ENCODE measurements at places on chromosomes 2 and 18.

GRCh38 chr18:60246606-60247005 is 126.0 kb downstream of the MC4R start:
- peak; percentile 75 for DNase-seq

- no peak for DNase-seq
Measured at GRCh38 chr2:60212181-60212945, 341.1 kb downstream of the BCL11A start.

DNA sequence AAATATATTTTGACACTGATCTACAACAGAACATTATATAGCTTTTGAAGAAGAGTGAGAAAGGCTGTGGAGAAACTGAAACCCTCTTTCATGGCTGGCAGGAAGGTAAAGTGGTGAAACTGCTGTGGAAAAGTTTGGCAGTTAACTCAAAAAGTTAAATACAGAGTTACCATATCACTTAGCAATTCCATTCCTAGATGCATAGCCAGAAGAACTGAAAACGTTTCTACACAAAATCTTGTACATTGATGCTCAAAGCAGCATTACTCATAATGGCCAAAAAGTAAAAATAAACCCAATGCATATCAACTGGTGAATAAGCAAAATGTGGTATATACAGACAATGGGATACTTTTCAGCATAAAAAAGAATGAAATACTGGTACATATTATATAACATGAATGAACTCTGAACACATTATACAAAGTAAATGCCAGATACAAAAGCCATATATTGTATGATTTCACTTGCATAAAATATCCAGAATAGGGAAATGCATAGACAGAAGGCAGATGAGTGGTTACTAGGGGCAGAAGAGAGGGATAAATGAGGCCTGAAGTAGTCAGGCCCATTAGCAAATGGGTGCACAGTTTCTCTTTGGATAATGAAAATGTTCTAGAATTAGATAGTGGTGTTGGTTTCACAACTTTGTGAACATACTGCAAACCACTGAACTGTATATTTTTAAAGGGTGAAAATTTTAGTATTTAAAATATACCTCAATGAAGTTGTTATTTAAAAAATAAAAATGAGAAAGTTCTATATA is 114.3 kb downstream of the DYM start:
- peak; percentile 15 for DNase-seq

GRCh38 chr18:67553437-67553836 is 36.9 kb upstream of the DSEL start:
- DNase-seq, result no peak

- no peak for DNase-seq
Measured at GRCh38 chr18:6405237-6406074, 9.3 kb downstream of the L3MBTL4 start.

DNA sequence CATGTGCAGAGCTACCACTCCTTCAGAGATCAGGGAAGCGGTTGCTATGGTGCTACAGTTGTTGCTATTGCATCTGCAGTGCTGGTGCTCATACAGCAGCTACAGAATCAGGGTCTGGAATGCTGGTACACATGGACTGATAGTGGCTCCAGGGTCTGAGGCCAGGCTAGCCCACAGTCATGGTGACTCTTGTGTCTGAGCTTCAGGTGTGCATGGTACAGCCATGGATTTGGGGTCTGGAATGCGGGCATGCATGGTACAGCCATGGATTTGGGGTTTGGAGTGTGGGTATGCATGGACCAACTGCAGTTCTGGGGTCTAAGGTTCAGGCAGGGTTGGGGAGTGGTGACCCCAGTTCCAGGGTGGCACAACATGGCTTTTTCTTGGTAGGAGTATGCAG is 185.2 kb downstream of the SLC4A3 start:
- DNase-seq, result no peak

GRCh38 chr18:72867746-72868584 is at the start of gene NETO1:
Gene NETO1, minus strand, starts transcription at chr18:72867987. Its CDS starts 696 bp downstream, at chr18:72867291.
- no peak for DNase-seq

DNA sequence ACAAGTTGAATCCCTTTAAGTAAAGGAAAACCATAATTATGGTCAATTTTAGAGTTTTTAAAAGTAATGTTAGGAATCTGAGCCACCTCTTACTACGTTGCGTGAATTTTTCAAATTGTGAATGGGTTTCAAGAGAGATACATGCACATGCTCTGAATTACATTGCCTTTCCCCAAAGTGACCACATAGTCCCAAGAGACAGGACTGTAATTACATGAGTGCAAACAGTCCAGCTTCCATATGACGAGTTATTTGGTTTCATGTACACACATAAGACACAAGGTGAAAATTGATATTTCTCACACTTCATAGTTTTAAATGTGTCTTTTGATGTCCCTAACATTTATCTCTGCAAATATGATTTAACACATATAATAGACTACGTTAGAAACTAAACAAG is 850.8 kb downstream of the LRP1B start:
- no peak for DNase-seq
